Astrocyte of the cerebellum (primary cell): ENCODE measurements at places on chromosomes 5 and 9.

- DNase-seq = no peak
Observed at GRCh38 chr5:149071756-149072155, 8.9 kb upstream of the SH3TC2 start.

DNA sequence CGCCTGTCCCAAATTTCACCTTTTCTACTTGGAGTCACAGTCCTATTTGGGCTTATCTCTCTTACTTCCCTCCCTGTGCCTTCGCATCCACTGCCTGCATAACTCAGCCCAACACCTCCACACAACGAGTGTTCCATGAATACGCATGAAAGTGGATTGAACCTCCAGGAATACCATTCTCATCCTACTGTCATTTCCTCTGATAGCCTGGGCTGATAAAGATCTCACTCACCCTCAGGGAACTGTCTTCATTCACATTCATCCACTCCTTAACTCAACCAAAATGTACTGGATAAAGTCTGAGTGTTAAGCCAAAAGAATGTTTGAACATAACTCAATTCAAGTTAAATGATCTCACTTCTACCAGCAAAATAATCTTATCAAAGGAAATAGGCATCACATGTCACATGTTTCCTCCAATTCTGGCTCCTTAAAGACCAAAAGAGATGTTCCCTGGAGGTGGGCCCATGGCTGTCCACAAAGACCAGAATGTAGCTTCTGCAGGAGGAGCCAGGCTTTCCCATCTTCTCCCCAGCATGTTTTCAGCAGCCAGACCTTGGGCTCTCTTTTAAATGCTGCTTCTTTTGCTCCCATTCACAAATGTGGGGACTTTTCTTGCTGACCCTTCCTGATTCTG lies 28.4 kb upstream of the TRIO start:
- no peak for DNase-seq

DNA sequence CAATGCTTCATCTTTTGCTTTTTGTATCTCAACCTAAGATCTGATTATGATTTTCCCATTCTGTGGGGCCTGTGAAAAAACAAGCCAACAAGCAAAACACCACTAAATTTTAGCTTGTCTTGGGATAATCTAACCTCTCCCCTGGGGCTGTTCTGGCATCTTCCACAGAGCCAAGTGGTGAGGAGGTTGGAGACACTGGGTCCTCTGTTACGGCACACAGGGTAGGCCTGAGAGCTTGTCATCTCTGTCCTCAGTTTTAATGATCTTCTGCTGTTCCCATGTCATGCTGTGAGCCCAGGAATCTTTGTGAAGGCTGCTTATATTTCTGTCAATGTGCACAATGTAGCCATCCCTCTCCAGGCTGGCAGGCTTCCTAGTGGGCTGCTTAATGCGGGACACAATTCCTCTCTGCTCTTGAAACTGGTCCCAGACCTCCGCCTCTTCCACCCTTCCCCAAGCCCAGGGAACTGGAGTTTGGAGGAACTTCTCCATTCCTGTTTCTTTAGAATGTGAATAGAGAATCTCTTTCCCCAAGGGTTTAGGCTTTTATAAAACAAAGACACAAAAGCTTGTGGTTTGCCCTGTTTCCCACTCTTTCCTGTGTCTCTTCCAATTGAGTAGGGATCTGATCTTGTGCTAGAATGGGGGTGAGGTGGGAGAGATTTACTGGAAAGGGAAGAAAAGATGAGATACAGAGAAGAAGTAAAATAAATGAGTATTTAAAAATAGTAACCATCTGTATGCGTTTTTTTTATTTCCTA lies 30.9 kb upstream of the SEMA6A start:
- DNase-seq = no peak

- DNase-seq = no peak
Observed at GRCh38 chr5:98836175-98836574, 62.7 kb downstream of the RGMB start.

- no peak for DNase-seq
Observed at GRCh38 chr5:127411381-127411780, 106.1 kb upstream of the PRRC1 start.

DNA sequence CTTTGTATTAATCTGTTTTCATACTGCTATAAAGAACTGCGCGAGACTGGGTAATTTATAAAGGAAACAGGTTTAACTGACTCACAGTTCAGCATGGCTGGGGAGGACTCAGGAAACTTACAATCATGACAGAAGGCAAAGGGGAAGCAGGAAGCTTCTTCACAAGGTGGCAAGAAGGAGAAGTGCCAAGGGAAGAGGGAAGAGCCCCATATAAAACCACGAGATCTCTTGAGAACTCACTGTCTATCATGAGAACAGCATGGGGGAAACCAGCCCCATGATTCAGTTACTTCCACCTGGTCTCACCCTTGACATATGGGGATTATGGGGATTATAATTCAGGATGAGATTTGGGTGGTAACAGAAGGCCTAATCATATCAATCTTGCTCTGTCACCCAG lies 60.9 kb upstream of the CHD1 start:
- no peak for DNase-seq

GRCh38 chr9:95272830-95273229 lies 44.7 kb downstream of the FANCC start:
- no peak for DNase-seq

- no peak for DNase-seq
Observed at GRCh38 chr5:151580239-151580638, 10.9 kb downstream of the FAT2 start.

GRCh38 chr5:142316051-142316450 lies 8.8 kb downstream of the SPRY4 start:
- no peak for DNase-seq

GRCh38 chr5:142308358-142308757 lies 16.5 kb downstream of the SPRY4 start:
- DNase-seq = no peak

GRCh38 chr9:123928533-123929176 lies 1.3 kb downstream of the DENND1A start:
- DNase-seq = no peak

DNA sequence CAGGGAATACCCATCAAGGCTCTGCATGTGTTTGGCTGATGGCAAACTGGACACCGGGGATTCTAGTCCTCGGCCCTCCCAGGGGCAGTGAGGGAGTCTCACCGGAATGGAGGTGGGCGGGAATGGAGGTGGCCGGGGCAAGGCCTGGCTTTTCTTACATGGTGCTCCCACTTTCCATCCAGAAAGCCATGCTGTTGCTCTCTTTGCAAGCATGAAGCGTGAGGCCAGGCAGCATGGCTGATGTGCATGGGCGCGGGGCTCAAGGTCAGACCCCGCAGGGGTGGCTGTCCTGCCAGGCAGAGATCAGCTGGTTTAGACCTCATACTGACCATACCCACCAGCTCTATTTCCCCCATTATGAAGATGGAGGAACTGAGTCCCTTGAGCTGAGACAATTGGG lies 108.0 kb upstream of the PHYKPL start:
- no peak for DNase-seq

GRCh38 chr5:43075319-43076293 lies 35.5 kb upstream of the ANXA2R start:
- DNase-seq = no peak

GRCh38 chr5:126694403-126694802 lies 82.5 kb upstream of the LMNB1 start:
- no peak for DNase-seq
